ENCODE measurements at places on chromosomes 5 and 9.

- DNase-seq: no peak
Observed at GRCh38 chr9:130766927-130767307, 68.1 kb upstream of the ABL1 start.

DNA sequence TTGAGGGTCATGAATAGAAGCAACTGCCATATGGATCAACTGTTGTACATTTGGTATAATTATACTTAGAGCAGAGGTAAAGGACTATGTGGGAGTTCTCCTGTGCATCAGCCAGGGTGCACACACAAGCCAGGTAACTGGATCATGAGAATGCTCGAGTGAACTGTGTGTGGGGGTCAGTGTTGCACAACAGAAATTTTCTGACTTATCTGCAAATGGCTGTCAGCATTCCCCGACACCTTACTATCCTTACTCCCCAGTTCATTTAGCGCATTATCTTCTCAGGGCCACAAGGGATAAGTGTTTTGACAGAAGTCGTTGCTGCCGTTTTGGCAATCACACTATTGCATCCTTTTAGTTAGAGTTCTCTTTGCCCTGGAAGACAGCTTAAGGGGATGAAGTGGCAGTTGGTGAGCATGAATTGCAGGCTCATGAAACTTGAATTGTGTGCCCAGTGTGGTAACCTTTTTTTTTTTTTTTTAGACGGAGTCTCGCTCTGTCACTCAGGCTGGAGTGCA is 1.7 kb downstream of the CANX start:
- DNase-seq: peak; percentile 30

DNA sequence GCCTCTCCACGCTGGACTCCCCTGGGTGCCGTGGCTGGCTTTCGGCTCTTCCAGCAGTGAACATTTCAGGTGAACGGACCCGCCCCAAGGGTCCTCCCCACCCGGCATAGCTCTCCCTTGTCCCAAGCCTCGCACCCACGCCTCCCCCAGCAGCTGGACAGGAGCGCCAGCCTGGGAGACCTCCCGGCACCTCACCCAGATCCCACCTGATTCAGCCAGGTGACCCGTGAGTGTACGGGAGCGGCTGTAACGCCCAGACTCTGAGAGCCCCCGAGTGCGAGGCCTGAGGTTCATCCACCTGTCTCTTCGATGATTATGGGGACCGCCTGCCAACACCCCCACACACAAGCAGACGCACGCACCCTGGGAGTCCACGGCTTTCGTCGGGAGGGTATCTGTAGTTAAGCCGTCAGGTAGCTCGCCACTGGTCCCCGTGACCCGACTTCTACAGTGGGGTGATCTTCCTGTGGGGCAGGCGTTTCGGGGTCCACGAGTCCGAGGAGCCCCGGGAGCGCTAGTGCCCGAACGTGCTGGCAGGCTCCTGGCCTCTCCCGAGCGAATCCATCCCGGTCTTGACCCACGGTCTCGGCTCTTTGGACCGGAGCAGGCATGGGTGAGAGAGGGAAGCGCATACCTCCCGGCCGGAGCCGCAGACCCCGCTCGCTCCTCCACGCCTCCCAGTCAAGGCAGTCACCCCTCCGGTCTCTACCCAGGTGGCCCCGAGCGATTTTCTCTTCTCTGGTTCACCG is 14.9 kb downstream of the TRIM7 start:
- DNase-seq: peak; percentile 50

DNA sequence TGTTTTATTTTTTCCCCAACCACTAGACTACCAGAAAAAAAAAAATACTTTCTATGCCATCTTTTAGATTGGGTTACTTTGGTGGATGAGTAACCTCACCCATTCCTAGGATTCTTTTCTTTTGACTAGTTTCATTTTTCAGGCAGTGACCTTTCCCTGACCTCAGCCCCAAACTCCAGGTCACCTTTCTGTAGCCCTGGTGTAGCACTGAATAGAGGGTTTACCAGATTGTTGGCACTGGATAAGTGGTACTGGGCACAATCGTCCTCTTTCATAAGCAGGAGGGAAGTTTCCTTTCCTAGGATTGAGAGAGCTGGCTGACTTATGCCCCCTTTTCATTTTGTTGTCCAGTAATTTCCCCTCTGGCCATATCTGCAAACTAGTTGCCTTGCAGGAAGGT is 169.4 kb upstream of the TMEM161B start:
- no peak for DNase-seq

DNA sequence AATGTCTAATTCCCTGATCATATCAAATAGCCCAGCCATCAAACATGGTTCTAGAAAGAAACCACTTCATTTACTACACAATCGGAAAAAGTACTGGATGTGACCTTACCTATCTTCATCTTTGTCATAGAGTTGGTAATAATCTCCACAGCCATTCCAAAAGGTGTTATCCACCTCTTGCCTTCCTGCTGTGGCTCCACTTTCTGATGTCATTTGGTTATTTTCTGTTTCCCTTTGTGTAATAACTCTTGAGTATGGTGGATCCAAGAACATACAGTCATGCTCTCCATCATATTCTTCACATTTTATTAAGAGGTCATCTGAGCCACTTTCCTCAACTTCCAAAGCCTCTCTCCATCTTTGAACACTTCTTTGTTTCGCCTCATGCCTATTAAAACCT is 31.7 kb downstream of the PJA2 start:
- no peak for DNase-seq

- DNase-seq: no peak
Observed at GRCh38 chr5:111585291-111585690, 73.0 kb upstream of the STARD4 start.

DNA sequence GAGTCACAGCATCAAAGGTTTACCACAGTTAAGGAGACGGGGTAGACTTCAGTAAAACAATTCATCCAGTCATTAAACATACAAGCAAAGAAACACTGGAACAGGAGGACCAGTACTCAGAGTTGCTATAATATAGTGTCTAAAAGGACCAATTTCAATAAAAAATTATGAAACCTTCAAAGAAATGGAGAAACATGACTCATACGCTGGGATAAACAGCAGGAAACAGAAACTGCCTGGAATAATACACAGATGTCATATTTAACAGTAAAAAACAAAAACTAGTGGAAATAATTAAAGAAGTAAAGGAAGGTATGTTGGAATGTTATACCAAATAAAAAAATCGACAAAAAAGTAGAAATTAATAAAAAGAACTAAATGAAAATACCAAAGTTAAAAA is 1075.9 kb downstream of the NR2F1-AS1 start:
- no peak for DNase-seq

DNA sequence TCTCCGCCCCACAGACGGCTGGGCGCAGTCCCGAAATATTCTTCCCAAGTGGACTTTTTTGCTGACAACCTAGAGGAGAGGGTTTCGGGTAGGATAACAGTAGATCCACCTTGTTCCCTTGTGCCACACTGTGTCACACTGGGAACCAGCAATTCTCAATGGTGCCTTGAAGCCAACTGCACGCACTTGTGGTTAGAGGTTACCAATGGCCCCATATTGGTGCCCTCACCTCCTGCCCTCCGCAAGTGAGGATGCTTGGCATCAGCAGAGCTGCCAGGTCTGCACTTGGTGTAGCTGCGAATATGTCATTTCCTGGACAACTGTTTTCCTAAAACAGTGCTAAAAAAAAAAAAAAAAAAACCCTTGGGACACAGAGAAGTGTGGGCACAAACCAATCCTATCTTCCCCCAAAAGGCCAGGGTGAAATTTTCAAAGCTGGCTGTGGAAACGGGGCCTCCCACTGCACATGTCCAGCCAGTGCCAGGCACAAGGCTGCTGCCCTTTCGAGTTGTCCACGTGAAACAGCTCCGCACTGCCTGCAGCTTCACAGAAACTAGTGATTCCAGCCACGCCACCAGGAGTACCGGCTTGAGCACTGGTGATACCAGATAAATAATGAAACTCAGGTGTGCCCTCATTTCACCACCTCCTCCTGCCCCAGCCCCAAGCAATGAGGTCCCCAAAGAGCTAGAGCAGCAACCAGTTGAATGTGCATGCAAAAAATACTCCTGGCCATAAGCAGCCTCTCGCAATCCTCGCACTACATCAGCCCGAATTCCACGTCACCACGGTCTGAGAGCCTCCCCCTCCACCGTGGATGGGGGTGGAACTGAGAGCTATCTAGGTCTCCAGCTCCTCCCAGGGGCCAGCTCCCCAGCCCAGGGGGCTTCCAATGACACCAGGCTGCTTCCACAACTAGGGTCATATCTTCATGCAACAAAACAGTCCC is 51.2 kb downstream of the USP20 start:
- peak; percentile 38 for DNase-seq

- peak; percentile 55 for DNase-seq
Observed at GRCh38 chr9:84953797-84954705, 284.5 kb downstream of the NTRK2 start.

DNA sequence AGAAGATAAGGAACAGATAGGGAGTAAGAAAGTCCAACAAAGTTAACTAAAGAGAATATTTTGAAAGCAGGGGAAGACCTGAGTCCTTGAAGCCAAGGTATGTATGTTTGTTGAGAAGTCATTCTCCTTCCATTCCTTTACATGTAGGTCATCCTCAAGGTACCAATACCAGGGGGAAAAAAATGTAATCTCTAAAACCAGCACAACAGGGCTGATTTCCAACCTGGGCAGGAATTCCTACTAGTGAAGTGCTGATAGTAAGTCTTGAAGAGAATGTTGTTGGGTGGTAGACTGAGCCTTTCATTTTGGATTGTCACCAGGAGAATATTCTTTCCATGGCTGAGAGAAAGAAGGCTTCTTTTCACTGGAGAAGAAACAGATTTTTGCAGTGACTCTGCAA is 117.1 kb upstream of the ZNF462 start:
- no peak for DNase-seq

DNA sequence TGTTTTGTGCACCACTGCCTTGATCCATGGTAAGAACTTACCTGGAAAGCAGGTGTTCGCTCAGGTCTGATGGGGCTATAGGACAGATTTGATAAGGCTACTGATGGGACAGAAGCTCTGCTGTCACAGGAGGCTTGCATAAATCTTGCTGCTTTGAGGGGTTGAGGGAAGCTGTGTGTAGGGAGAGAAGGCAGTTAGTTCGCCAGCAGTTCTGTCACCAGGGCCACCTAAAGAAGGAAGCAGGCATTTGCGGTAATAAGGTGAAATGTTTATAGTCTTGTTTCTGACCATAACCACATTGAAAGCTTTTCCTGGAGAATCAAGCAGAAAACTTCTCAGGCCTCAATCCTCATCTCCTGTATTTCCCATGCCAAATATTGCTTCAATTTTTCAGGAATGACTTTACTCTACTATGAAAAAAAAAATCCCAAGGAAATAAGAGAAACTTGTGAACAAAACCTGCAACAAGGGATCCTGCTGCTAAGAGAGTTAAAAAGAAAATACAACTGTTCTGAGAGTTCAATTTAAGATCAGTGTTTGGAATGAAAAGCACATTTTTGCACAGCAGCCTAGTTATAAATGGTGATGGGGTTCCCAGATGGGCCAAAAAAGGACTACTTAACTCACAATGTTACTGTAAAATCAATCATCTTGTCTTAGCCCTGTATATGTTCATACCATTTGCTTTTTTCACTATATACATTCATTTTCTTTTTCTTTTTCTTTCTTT is 122.0 kb upstream of the RANBP3L start:
- DNase-seq: no peak

- DNase-seq: no peak
Observed at GRCh38 chr9:100761276-100761802, 183.5 kb downstream of the CAVIN4 start.

DNA sequence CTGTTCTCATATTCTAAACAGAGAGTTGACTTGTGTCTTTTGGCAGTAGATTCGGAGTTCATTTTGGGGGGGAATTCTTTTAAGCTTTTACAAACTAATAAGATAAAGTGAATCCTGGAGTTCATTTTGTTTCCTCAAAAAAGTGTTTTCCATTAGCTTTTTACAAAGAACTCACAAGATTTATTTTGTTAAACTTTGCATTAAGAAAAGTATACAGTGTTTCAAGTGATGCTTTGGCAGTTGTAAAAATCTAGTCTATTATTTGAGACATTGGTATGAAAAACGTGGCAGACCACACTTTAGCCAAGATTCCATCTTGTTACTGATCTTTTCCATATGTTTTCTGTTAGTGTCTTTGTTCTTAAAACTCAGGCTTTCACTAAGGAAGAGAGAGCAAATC is 1.2 kb upstream of the OMD start:
- DNase-seq: no peak

DNA sequence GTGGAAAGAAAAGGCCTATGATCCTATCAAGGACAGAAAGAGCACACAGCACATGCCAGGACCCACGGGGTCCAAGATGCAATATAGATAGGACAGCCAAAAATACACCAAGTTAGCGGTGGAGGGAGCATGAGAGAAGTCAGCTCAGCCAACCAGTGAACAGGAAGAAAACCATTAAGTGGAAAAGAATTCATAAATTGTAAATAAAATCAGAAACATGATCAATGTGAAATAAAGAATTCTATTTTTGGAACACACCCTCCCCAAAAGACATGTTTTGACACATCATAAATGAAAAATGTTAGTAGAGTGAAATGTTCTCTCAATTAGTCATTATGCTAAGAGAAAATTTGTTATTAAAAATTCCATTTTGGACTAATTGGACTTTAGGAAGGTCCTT is 35.6 kb downstream of the ATPSCKMT start:
- no peak for DNase-seq

DNA sequence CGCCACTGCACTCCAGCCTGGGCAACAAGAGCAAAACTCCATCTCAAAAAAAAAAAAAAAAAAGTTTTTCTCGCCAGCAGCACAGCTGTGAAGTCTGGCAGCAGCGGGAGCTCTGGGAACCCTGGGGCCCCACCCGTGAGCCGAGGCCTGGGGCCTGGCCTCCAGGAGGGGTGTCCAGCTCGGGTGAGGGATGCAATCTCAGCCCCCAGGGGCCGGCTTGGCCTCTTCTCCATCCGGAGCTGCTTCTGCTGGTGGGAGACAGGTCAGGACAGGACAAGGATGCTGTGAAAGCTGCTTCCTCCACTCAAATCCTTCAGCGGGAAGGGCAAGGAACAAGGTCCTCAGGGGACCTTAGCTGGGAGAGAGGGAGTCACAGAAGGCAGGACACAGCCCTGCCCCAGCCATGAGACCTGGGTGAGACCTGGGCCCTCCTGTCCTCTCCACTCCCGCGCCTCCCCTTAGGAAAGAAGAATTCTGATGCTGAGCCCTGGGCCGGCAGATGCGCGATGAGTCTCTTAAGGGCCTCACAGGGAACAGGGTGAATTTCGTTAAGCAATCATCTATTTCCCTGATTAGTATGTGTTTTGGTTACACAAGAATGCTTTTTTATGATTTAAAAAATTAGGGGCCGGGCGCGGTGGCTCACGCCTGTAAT is 30.6 kb downstream of the PLPP7 start:
- DNase-seq: no peak
